ENCODE measurements at places on chromosomes 6 and 20.

- no peak for DNase-seq
Measured at GRCh38 chr6:83872386-83873118, 13.1 kb downstream of the CYB5R4 start.

DNA sequence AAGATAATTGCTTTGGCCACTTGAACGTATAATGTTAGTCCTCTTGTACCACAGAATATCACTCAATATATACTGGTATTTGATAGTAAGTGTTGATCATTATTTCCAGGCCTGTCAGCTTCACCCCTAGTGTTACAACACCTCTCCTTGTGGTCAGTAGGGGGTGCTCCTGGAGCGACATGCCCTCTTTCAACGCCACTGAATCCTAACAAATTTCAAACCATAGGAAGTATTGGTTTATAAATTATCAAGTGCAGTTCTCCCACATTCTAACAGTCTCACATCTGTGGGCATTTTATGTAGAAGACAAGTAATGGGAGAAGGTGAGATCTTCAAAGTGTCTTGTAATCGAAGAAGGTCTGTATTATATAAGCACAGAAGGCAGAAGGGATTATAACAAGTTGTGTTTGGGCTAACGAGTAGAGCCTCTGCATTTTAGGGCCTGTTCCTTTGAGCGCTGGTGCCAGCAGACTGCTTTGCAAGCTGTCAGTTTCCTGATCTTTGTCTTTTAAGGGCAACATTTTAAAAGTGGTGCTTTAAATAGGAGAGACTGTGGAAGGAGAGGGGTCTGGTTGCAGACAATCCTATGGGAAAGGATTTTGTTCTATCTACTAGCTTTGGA, 57.1 kb upstream of the CEP162 start:
- no peak for DNase-seq

DNA sequence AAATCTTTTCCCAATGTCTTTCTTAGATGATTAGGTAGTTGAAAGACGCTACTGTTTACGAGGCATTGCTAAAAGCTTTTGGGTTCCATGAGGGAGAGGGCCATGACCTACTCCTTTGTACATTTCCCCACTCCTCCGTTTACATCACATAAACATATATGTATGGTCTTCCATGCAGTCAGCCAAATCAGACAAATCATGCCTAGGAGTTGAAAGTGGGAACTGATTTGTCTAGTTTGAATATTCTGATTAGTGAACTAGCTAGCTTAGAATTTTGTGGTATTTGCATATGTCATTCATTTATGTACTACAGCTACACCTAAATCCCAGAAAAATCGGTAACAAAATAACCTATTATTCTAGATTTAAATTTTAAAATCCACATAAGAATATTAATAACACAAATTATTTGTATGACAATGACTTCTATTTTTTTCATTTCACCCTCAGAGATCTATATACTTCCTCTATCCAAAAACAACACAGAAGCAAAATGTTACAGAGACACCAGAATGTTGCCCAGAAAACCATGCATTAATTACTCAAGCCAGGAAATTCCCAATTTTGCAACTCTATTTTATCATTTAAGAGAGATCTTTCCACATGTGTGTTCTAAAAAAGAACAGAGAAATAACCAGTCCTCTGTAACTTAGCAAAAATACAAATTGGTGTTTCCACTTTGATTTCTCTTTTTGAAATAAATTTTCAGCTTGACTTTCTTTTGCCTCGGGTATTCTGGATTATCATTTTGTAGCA, 231.9 kb downstream of the LAMA2 start:
- DNase-seq = no peak

DNA sequence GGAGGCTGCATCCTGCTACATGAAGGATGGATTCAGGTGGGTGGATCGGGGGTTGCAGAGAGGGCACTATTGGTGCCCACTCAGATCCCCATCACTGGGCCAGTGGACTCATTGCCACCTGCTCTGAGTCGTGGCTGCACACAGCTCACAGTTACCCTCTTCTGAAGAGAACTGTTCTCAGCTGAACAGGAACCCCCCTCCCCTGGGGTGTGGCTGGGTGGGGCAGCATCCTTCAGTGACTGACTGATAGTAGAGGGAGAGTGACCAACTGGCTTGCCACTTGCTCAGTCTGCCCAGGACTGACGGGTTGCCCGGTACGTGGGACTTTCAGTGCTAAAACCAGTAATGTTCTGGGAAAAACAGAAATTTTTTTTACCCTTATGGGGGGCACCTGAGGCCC, 494.0 kb upstream of the CHD6 start:
- DNase-seq = no peak

- no peak for DNase-seq
Measured at GRCh38 chr20:33783256-33783655, 27.9 kb upstream of the CHMP4B start.

DNA sequence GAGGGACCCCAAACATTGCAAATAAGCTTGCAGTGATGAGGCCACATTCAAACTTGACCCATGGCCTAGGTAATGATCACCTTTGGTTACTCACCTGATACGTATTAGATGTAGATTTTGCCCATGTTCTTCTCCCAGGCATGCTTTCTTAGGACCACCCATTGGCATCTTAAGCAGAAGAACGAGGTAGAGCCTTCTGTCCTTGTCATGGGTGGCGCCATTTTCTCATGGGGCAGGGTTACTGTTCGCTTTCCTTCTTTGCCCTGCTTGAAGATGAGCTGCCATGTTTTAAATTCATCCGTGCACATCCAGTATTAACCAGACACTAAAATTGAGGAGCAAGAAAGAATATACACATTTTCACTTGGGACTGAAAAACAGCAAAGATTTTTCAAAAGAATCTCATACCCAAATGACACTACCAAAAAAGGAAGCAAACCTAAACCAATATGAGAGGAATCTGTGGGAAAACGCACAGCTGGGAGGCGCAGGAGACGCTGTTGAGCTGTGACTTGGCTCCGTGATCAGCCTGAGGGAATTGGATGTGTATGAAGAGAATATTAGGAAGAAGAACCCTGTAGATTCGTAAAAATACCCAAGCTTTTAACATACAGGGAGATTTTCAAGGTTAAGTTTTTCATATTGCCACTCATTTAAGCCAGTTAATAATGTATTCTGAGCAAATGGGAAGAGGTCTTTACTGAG, 36.6 kb downstream of the GMPR start:
- DNase-seq = no peak
